SK-MEL-5 (cell line): ENCODE measurements at places on chromosomes 5 and 9. TPM values are rescaled to one million over a fixed set of nuclear protein-coding genes. Genes with fewer than 3 reads are reported as not detected.
A peak's percentile ranks its signal among the peaks of the same experiment; 100 is the strongest.

GRCh38 chr9:17462869-17463464 lies 115.9 kb upstream of the SH3GL2 start:
- peak; percentile 60 for DNase-seq

DNA sequence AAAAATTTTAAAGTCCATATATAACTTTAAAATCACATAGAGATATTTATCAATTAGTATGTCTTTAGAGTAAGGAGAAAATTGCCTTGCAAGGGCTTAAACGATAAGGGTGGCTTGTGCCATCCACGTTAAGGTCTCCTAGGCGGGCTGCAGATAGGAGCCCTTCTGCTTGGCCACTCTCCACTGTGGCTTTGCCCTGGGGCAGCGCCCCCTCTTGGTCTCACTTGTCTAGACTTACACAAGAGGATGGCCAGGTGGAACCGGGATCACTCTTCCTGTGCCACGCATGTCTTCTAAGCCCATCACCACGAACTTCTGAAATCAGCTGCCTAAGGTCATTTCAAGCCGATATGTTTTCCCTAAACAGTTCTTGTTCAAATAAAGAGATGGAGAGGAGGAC lies 2.9 kb downstream of the FPGS start:
- DNase-seq = peak; percentile 63

GRCh38 chr5:122816756-122817155 lies 28.7 kb upstream of the SNX24 start:
- no peak for DNase-seq

DNA sequence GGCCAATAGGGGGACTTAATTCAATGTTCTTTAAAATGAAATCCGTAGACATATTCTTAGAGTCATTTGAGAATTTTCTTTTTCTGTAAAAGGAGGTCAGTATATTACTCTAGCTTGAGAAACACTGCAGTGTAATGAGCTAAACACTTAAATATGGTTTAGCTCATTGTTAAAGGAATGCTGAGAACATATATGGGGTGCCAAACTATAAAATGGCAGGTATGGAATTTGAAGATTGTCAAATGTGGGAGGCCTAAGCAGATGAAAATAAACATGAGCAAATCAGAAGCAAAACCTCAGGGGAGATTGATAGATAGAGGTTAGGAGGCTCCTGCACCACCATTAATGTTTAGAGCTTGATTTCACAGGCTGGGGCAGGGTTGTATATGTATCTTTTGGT lies 57.9 kb downstream of the STX17 start:
- DNase-seq = no peak

DNA sequence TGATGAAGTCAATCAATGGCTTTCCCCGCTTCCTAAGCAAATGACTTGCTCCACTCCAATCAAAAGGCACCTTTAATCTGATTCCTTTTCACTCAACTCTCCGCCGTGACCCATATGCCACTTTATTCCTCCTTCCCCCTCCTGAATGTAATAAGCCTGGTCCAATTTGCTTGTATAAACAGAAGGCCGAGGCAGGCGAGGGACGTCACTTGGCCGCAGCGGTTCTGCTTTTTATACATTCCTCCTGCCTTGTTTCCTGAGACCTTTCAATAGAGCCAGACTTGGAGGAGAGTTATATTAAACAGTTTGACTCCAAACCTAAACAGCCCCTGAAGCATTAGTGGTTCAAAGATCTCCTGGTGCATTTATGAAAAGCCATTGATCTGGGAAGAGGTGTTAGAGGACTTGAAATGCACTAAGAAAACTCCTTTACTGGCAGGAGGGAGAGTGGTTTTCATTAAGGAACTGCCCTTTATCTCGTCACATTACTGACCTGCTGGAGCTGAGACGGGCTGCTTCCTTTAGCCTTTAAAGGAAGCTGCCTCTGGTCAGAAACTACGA lies 273.4 kb downstream of the SLIT3 start:
- no peak for DNase-seq

- peak; percentile 59 for DNase-seq
Observed at GRCh38 chr9:121634329-121635261, 16.8 kb upstream of the DAB2IP start.

The PROB1 gene
- 0.03 and 0.19 TPM in 2 replicates for total RNA-seq

The TMEM174 gene
- not detected in 2 replicates for total RNA-seq

The MTRR gene
- 74.7 and 86.7 TPM in 2 replicates for total RNA-seq

The TAF11L10 gene
- not detected in 2 replicates for total RNA-seq
